Mammary epithelial cell (primary cell): ENCODE measurements at places on chromosomes 2 and 18.

GRCh38 chr2:61018318-61018755 lies 282 bp upstream of the PUS10 start:
- DNase-seq = peak; percentile 67

- DNase-seq = peak; percentile 66
Observed at GRCh38 chr18:24546307-24546706, 85.9 kb downstream of the HRH4 start.

GRCh38 chr2:33298233-33298632 lies 178.2 kb upstream of the RASGRP3 start:
- peak; percentile 35 for DNase-seq

DNA sequence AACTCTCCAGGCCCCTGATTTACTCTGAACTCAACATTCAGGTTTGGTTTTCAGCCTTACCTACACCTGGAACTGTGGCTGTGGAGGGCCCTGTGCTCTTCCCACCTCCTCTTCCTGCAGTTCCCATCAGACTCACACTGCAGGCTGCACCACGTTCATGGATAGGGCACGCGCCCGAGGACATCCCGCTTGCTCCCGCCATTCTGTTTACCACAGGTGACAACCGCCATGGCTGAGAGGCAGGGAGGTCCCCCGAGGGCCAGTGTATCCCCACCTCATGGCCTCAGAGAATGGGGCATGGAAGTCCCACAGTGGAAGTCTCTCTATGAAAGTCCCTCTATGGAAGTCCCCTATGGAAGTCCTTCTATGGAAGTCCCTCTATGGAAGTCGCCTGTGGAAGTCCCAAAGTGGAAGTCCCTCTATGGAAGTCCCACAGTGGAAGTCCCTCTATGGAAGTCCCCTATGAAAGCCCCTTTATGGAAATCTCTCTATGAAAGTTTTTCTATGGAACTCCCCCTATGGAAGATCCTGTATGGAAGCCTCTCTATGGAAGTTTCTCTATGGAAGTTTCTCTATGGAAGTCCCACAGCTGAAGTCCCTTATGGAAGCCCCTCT lies 358.4 kb upstream of the SALL3 start:
- DNase-seq = no peak

DNA sequence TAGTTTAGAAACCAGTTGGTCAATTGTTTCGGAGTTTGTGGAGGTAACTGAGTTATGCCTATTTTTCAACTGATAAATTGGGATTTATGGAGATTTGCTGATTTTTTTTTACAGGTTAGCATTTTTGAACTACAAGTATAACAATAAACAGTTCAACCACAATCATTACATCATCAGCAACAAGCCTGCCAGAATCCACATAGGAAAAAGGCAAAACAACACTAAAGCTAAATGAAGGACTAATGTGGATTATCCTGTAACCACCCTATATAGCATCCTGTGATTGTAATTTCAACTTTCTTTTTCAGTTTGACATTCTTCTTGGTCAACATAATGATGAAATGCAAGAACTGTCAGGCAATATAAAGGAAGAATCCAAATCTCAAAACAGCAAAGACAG lies 76.5 kb downstream of the CCDC102B start:
- no peak for DNase-seq

GRCh38 chr2:8632755-8633154 lies 49.1 kb upstream of the ID2 start:
- no peak for DNase-seq

DNA sequence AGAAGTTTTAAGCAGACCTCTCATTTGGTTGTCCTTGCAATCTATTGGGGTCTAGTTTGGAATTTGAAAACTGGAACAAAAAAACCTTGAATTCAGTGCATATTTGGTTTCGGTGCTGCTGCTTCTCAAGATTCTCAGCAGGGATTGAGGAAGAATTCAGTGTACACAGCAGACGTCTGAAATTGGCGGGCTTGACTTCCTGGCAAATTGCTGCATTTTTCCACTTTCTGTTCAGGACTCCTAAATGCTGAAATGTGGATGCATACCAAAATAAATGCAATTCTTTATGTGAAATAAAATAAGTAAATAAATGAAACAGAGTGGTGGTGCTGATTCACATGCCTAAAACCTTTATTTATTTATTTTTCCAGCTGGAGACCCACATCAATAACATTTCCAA lies 332.4 kb upstream of the KYNU start:
- no peak for DNase-seq

DNA sequence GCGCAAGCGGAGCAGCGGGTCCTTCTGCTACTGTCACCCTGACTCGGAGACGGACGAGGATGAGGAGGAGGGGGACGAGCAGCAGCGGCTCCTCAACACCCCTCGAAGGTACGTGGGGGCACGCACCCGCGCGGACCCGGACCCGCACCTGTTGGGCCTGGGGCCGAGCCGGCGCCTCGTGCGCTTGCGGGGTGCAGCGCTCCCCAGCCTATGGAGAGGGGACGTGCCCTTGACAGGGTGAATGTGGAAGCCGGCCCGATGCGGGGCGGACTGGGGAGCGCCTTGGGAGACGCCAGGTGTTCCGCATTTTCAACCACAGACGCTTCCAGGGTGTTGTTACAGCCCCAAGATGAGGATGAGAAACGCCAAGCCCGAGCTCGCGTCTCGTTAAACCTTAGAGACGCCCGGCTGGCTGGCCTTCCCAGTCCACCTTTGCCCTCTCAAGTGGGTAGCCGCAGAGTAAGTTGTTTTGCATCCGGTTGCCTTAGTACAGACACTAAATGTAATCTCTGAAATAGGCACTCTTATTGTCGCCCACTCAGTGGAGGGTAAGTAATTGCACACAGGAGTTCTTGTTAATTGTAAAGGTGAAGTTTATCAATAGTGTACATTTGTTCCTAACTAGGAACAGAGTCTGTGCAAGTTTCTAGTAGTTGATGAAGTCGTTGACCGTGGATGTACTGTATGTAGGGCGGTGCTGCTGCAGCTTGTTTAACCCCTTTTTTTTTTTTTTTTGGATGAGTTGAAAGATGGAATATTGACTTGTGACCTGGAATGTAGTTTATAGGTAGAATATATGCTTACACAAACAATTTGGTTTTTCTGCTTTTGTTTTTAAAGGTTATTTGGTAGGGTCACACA lies 815 bp downstream of the GMCL1 start:
- DNase-seq = peak; percentile 43

GRCh38 chr2:23947350-23947749 lies 7.1 kb downstream of the UBXN2A start:
- no peak for DNase-seq

- DNase-seq = no peak
Observed at GRCh38 chr2:79649531-79649930, 136.7 kb downstream of the CTNNA2 start.

- no peak for DNase-seq
Observed at GRCh38 chr18:58896734-58897508, 32.2 kb downstream of the ZNF532 start.

- DNase-seq = peak; percentile 81
Observed at GRCh38 chr2:138121666-138122661, 157.7 kb downstream of the HNMT start.

DNA sequence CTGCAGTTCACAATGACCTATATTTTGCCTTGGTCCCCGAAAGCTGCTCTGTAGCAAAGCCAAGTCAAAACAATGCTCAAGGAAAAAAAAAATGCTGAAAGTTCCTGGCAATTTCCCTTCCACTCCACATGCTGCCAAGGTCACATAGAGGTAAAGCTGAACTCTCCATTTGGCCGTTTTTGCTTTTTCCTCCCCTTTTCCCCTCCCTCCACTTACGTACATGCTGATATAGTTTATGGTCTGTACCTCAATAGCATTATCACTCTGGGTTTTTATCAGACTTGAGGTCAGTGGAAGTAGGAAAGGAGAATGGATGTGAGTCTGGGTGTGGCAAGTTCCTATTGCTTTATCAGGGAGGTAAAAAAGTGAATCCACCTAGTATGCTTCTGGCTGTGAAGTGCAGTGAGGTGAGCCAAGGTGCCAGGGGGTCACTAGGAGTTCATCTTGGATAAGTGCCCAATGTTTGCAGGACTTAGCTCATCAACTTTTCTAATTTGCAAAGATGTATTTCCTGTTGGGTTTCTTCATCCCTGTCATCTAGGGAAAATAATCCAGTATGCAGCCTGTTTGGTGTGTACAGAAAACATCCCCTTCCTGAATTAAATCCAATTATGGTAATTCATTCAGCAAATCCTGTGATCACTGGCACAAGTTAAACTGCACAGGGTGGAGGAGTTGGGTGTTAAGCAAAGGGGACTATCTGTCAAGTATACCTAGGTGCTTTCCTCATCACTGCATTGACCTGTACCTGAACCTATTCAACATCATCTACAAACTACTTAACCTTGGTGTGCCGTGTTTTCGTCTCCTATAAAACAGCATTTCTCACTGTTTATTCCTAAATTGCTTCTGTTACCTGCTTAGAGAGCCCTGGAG lies 124.3 kb upstream of the CYP26B1 start:
- DNase-seq = peak; percentile 8

- no peak for DNase-seq
Observed at GRCh38 chr2:36452260-36452659, 96.7 kb downstream of the CRIM1 start.

DNA sequence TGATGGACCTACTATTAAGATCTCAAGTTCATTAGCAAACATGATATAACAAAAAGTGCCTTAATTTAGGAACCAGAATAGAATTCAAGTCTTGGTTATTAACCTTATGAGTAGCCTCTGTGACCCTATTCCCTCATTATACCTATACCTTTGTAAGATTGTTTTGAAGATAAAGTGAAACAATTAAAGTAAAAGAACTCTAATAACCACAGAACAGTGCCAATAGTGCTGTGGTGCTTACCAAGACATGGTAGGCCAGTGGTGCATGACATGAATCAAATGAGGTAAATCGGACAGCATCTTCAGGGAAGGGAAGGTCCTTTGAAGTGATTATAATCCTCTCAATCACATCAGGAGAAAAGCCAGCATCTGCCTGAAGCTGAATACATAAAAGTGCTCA lies 36.4 kb downstream of the METTL4 start:
- DNase-seq = no peak

GRCh38 chr2:165016772-165017411 lies 61.6 kb upstream of the SLC38A11 start:
- peak; percentile 43 for DNase-seq

- DNase-seq = no peak
Observed at GRCh38 chr18:51884039-51884438, 456.0 kb upstream of the DCC start.

GRCh38 chr2:42764096-42764495 lies at the start of gene OXER1:
Gene OXER1, minus strand, starts transcription at chr2:42764135. Its CDS starts 73 bp downstream, at chr2:42764062.
- DNase-seq = no peak

- DNase-seq = no peak
Observed at GRCh38 chr18:5393779-5394178, 98.3 kb upstream of the ZBTB14 start.

DNA sequence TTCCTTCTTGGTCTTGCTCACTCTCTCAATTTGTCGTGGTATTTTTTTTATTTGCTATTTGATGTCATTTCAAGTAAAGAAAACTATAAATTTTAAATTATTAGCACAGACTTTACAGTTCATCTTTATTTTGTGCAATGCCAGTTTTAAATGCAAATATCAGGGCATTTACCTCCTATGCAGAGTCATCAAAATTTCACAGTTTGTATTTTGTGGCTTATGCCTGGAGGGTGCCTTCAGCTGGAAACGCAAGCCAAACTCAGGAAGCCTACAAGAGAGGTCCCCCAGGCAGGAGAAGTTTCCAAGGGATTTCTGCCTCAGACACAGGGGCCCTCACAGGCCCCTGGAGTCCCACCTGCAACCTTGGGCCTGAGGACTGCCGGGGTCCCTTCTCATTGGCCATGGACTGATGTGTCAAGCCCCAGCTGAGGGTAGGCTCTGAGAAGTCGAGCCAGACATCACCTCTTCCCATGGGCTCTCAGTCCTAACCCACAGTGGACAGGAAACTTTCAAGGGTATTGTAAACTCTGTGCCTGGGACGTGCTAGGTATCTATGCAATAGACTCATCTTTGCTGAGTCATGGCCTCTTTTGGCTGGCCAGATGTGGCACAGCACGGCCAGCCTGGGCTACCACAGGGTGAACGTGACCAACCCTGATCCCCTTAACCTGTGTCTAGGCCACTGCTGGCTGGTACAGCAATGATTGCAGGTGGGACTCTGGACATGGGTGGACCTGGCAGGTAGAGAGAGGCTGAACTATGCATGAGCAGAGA lies 236.5 kb downstream of the CELF4 start:
- DNase-seq = no peak

GRCh38 chr2:74740741-74741431 lies 86.8 kb downstream of the SEMA4F start:
- peak; percentile 98 for DNase-seq

- no peak for DNase-seq
Observed at GRCh38 chr18:75931079-75931478, 503.6 kb upstream of the SMIM21 start.

DNA sequence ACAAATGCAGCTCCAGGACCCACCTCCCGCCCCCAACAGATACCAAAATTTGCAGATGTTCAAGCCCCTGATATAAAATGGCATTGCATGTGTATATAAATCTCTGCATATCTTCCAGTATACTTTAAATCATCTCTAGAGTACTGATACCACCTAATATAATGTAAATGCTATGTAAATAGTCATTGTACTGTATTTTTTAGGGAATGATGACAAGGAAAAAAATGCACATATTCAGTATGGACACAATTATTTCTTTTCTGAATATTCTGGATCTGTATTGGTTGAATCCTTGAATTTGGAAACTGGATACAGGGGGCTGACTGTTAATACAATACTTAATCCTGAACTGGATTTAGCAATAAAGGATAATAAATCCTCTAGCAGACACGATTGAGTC lies 67.7 kb downstream of the FRZB start:
- no peak for DNase-seq

DNA sequence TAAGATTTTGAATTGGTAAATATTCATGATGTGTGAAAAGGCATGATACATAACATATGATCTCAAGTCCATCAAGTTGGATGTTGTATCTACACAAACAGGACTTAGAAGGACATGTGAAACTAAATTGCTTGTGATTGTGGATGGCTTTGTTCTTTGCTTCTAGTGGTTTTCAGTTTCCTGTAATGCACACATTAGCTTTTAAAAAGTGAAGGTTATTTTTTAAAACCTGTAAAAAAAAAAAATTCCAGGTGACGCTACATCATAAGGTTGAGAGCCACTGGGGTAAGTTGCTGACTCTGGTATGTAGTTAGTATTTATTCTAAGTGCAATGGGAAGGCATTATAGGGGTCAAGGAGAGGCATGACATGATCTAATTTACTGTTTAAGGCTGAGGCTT lies 48.4 kb upstream of the TMEM247 start:
- no peak for DNase-seq

- no peak for DNase-seq
Observed at GRCh38 chr18:69558052-69558451, 157.4 kb downstream of the DOK6 start.

GRCh38 chr2:120609826-120610395 lies 125.8 kb upstream of the GLI2 start:
- no peak for DNase-seq

GRCh38 chr2:29108225-29108624 lies 7.0 kb upstream of the CLIP4 start:
- peak; percentile 97 for DNase-seq
